ENCODE measurements at places on chromosomes 2 and 18. TPM values are rescaled to one million over a fixed set of nuclear protein-coding genes. Genes with fewer than 3 reads are reported as not detected.

The CYRIA gene
- total RNA-seq = 4.3 TPM

The GDF7 gene
- under 0.01 TPM for total RNA-seq

The ANKRD44 gene
- total RNA-seq = 19.0 TPM

The PLGLB1 gene
- total RNA-seq = 0.38 TPM

The ITPRIPL1 gene
- 0.75 TPM for total RNA-seq

The IL36A gene
- total RNA-seq = not detected

The DYNAP gene
- not detected for total RNA-seq

The MC5R gene
- not detected for total RNA-seq

The RNF125 gene
- total RNA-seq = 0.35 TPM

The HOXD11 gene
- total RNA-seq = not detected

The FAM210A gene
- total RNA-seq = 19.3 TPM

The DHRS9 gene
- not detected for total RNA-seq

The PLGLB2 gene
- total RNA-seq = 0.23 TPM

The HOXD12 gene
- total RNA-seq = not detected

The CD28 gene
- not detected for total RNA-seq

The GAL3ST2 gene
- total RNA-seq = not detected

The NAT8 gene
- total RNA-seq = not detected

The ATF2 gene
- 51.2 TPM for total RNA-seq

The GRB14 gene
- total RNA-seq = 7.5 TPM

The ONECUT2 gene
- under 0.01 TPM for total RNA-seq

The RAB6C gene
- not detected for total RNA-seq

The SRD5A2 gene
- total RNA-seq = not detected

The LYPD6 gene
- not detected for total RNA-seq

The TDRD15 gene
- not detected for total RNA-seq

The LIMS3 gene
- total RNA-seq = 1.8 TPM

The ACMSD gene
- total RNA-seq = not detected

The MAP3K20 gene
- 68.8 TPM for total RNA-seq

The GULP1 gene
- 17.1 TPM for total RNA-seq

All from smooth muscle cell of the coronary artery (primary cell).